Occipital lobe (tissue), 3 donors: ENCODE measurements at places on chromosomes 6 and 20.

- no peak for DNase-seq
Observed at GRCh38 chr6:10073341-10073740, 341.5 kb downstream of the TFAP2A start.

DNA sequence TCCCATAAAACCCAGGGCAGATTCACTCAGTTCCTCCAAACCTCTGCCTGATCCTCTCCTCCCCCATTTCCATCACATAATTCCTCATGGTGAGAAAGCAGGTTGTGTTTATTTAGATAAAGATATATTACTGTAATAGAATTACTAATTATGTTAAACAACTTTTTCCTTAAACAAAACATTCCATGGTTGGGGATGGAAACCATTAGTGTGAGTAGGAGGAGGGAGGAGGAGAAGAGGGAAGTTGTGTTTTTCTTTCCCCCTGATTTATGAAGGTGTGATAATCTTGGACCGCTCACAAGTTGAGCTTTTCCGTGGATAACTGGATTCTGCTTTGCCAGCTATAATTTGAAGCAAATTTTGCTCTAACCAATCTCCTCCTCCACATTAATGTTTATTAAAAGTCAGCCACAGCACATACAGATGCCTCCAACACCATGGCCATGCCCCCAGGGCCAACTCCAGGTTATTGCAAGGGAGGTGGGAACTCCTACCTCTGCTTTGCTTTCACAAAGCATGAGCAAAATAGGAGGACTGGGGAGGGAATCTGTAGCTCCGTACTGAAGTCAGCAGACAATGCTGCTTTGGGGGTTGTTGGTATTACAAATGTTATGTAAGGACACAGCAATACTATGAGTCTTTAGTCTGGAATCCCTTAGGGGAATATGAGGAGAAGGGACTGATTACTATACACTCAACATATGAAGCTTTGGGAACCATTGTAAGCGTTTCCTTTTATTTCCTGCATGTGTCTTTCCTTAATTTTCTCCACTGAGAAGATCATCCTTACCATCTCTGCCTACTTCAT, 542.0 kb downstream of the DHX35 start:
- no peak for DNase-seq

DNA sequence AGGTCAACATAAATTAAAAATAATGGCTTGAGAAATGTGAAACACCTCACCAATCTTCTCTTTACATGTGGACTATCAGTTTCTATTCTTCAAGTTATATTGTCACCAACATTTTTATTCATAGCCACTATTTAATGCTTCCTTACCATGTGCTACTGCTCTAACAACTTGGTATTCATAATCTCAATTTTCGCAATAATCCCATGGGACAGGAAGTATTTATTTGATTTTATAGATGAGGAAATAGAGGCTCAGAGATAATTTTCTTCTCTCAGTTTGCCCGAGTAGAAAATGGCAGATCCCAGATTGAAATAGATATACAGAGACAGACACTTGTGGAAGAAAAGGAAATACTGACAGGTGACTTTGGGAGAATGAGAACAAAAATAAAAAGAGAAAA, 66.6 kb downstream of the FAM83B start:
- no peak for DNase-seq

GRCh38 chr6:135018941-135019340, 35.7 kb downstream of the HBS1L start:
- no peak for DNase-seq

GRCh38 chr20:51185277-51185676, 162.4 kb upstream of the KCNG1 start:
- no peak for DNase-seq

- DNase-seq, result no peak
Observed at GRCh38 chr6:41047745-41048732, 5.0 kb upstream of the APOBEC2 start.

DNA sequence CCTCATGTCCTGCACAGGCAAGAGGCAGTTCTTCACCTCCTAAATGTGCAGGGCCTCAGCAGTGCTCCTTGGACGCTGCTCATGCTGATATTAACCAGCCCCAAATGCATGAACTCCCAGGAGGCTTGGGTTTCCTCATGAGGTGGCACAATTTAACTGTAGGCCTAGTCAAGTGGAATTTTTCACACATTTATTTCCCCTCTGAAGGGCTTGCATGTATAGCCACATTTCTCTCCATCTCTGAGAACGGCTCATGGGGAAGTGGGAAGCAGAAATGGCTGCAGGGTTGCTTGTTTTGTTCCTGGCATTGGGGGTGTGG, 72.8 kb upstream of the PAX1 start:
- no peak for DNase-seq

- no peak for DNase-seq
Observed at GRCh38 chr20:63567386-63568169, 6.5 kb downstream of the HELZ2 start.

DNA sequence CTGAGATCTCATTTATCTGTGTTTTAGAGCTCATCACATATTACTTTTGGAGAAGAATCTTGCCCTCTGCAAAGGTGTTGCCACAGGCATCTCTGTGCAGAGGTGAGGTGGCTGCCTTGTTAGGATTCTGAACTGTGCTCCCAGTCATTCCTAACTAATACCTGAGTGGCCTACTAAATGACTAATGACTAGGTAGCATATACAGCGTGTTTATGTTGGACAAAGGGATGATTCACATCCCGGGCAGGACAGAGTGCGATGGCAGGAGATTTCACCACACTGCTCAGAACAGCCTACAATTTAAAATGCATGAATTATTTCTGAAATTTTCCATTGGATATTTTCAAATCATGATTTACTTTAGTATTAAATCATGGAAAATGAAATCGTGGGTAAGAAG, 23.1 kb upstream of the CGA start:
- DNase-seq, result no peak

GRCh38 chr20:944148-944547, 28.0 kb upstream of the ANGPT4 start:
- DNase-seq, result no peak

GRCh38 chr6:24838081-24838480, 39.4 kb upstream of the ARMH2 start:
- DNase-seq, result no peak

GRCh38 chr6:68279793-68280557, 355.1 kb upstream of the ADGRB3 start:
- DNase-seq, result no peak

- DNase-seq, result no peak
Observed at GRCh38 chr6:114042267-114043016, 71.5 kb upstream of the HDAC2 start.

- no peak for DNase-seq
Observed at GRCh38 chr6:19322691-19323485, 514.3 kb upstream of the ID4 start.

GRCh38 chr20:16095226-16095625, 478.0 kb downstream of the KIF16B start:
- DNase-seq, result no peak

- DNase-seq, result no peak
Observed at GRCh38 chr6:83815631-83816272, 37.4 kb upstream of the RIPPLY2 start.

DNA sequence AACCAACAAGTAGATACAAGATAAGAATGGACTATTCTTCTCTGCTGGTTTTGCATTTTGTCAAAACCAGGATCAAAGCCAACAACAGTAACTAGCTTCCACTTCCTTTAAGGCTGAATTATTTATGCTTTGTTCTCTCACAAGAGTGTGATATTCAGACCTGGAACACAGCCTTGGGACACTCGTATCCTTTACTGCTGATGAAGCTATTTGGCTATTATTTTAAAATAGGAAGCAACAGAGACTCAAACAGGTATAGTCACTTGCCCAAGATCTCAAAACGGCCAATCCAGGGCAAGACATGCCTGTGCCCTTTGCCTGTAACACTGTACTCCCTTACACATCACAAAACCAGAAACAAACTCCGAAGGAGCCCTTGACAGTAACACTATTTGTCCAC, 19.9 kb downstream of the SPTLC3 start:
- no peak for DNase-seq

DNA sequence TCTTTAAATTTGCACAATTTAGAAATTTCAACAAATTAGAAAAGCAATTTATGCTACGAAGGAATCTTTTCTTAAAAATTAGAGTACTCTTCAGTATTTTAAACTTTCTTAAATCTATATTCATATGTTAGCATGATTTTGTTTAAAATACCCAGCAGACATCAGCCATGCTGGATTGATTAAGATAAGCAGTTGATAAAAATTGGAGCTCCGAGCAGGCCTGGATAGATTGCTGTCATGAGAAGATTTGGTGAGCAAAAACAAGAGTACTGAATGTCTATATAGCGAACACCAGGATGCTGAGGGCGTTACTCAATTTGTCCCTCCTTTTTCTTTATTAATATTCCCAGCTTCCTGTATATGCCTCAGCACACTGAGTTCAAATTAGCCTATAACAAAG, 108.4 kb upstream of the SLC35B3 start:
- DNase-seq, result no peak

DNA sequence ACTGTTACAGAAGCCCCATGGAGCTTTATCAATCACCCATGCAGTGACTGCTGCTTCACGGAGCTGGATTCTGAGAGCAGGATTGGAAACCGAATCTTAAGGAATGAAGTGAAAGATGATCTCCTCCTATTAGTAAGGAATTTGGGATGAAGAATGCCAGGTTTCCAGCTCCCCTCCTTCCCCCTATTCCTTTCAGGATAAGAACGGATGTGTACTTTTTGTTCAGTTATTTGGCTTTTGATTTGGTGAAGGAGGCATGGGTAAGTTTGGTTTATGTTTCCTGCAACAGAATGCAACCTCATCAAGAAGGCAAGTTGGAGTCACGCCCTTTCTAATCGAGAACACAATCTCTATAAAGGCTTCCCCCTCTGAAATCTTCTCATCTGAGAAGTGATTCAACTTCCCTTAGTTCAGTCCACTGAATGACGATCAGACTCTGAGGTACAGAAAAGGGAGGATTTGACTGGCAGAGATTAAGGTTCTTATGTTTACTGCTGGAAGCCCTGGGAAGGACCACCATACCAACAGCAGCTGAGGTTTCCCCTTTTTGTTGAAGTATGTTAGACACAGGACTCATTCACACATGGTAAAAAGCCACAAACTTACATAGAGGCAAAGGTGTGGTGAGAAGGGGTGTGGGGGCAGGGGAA, 5.5 kb downstream of the ELMO2 start:
- DNase-seq, result no peak

DNA sequence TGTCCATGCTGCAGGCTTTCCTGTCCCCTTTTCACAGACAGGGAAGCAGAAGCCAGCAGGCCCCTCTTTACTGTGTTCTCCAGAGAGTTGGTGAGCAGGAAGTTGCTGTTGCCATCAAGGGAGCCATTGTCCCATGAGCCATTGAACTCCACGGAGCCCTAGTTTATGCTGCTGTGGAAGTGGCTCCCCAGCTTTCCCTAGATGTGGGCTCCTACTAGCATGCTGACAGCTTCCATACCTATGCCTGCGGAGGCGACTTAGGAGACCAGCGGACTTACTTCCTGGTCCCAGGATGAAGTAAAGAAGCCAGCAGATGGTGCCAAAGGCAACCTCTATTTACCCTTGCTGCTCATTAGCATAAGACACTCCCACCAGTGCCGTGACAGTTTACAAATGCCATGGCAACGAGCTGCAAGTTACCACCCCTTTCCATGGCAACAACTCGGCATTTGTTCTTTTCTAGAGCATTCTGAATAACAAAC, 30.8 kb upstream of the FKBP1A start:
- no peak for DNase-seq

DNA sequence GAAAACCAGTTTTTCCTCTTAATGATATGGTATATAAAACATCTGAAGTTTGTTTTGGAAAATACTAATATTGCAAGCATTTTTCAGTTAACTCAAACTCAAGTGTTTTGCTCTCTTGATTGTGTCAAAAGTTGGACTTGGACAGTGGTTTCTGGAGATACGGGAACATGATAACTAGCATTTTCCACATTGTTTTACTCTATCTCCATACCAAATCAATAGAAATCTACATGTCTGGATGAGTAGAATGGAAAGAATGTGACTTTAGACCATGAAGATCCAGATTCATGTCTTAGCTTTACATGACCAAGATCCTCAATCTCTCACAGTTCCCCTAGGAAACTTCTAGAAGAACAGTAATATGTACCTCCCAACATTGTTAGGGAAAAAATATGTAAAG, 22.2 kb upstream of the FBXO30 start:
- DNase-seq, result no peak

GRCh38 chr6:7086488-7086887, 21.3 kb upstream of the RREB1 start:
- DNase-seq, result no peak

GRCh38 chr6:77124604-77125003, 338.7 kb downstream of the HTR1B start:
- DNase-seq, result no peak

- no peak for DNase-seq
Observed at GRCh38 chr6:56744528-56744927, 101.8 kb upstream of the DST start.

DNA sequence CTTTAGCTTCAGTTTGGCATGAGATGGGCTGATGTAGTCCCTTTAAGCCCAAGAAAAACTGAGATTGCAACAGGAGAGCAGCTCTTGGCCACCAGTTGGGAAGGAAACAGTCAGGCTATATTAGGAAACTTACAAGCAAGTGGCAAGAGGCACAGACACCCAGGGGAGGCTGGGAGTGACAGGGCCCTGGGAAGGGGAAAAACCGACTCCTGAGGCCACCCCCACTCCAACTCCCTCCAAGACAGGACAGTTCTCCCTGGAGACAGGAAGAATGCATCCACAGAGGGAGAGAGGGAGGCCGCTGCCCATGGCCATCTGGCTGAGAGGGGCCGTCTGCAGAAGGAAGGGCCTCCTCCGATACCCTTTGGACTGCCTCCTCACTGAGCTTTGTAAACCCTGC, 20.5 kb downstream of the JPH2 start:
- no peak for DNase-seq

DNA sequence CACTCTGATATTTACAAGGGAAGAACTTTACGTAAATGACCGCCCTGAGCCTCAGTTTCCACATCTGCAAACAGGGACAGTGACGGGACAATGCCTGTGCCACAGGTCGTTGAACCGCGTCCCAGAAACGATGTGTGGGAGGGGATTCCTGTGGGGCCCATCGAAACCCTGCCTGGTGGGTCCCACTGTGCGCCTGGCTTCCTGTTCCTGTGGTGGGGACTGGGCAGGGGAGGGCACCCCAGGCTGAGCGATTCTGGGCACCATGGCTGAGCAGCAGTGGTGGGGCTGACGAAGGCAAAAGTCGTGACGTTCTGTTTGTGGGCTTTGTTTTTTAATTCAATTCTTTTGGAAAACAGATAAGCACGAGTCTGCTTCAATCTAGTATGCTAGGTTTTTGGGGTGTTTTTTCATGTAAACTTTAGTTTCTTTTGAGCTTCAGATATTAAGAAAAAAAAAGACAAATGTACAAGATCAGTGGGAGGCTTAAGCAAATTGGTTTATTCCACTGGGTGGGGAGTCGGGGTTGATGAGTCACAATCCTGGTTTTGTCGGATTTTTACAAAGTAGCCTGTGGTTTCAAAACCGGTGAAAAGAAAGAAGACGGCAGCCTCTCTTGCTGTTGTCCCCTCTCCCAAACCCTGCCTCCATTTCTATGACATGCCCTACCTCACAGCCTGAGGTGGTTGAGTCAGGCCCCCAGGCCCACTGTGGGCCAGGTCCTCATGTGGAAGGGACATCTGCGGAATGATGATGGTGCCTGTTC, 40.4 kb downstream of the GNAS-AS1 start:
- no peak for DNase-seq

GRCh38 chr6:25547797-25548196, 104.2 kb upstream of the SCGN start:
- no peak for DNase-seq

- DNase-seq, result no peak
Observed at GRCh38 chr6:9841886-9842725, 572.8 kb downstream of the TFAP2A start.
